Myocyte (in vitro differentiated cells): ENCODE measurements at places on chromosomes 4 and X. TPM values are rescaled to one million over a fixed set of nuclear protein-coding genes. Genes with fewer than 3 reads are reported as not detected.

The PTCHD1 gene
- total RNA-seq, result 0.03 and 0.16 TPM in 2 replicates

The ATP2B3 gene
- total RNA-seq, result 0.40 and 0.57 TPM in 2 replicates

The GPAT3 gene
- total RNA-seq, result 13.0 and 15.2 TPM in 2 replicates

The SPANXC gene
- total RNA-seq, result not detected in 2 replicates

The YY2 gene
- 0.37 and 0.68 TPM in 2 replicates for total RNA-seq

The CXorf66 gene
- not detected in 2 replicates for total RNA-seq

The SPP1 gene
- not detected in 2 replicates for total RNA-seq

The HSD17B13 gene
- total RNA-seq, result not detected in 2 replicates

The RTL5 gene
- total RNA-seq, result 1.1 and 1.7 TPM in 2 replicates

The NAA15 gene
- total RNA-seq, result 37.8 and 43.1 TPM in 2 replicates

The APLN gene
- total RNA-seq, result 0.43 and 0.94 TPM in 2 replicates

The SLC10A6 gene
- not detected in 2 replicates for total RNA-seq

The SPANXN4 gene
- total RNA-seq, result not detected in 2 replicates

The PAGE2 gene
- not detected in 2 replicates for total RNA-seq

The PRSS12 gene
- total RNA-seq, result 1.5 and 7.3 TPM in 2 replicates

The MXRA5 gene
- total RNA-seq, result 17.2 and 28.0 TPM in 2 replicates

The STBD1 gene
- total RNA-seq, result 12.5 and 15.8 TPM in 2 replicates

The C4orf50 gene
- 0.05 TPM in 2 replicates for total RNA-seq

The ADH6 gene
- not detected in 2 replicates for total RNA-seq

The HSFX4 gene
- not detected in 2 replicates for total RNA-seq

The ARX gene
- total RNA-seq, result 0.10 and 3.4 TPM in 2 replicates

The MGAT4D gene
- total RNA-seq, result not detected in 2 replicates

The JCHAIN gene
- 4.0 and 12.5 TPM in 2 replicates for total RNA-seq

The VEGFD gene
- 0.32 TPM in 1 of 2 replicates, not detected in the other for total RNA-seq

The ITM2A gene
- total RNA-seq, result 0.21 TPM in 1 of 2 replicates, not detected in the other

The SORCS2 gene
- 2.8 and 4.4 TPM in 2 replicates for total RNA-seq

The MAGEC1 gene
- total RNA-seq, result not detected in 2 replicates

The PPBP gene
- not detected in 2 replicates for total RNA-seq

The NEIL3 gene
- total RNA-seq, result 0.16 and 0.53 TPM in 2 replicates

The SSX2B gene
- not detected in 2 replicates for total RNA-seq

The GJB1 gene
- total RNA-seq, result not detected in 2 replicates

The ODAPH gene
- total RNA-seq, result 0.13 TPM in 1 of 2 replicates, not detected in the other

The EOLA2 gene
- 20.2 and 34.6 TPM in 2 replicates for total RNA-seq

The NDP gene
- total RNA-seq, result 1.4 and 3.5 TPM in 2 replicates

The BRS3 gene
- total RNA-seq, result not detected in 2 replicates

The SPANXB1 gene
- not detected in 2 replicates for total RNA-seq

The TMEM150C gene
- 0.05 and 1.5 TPM in 2 replicates for total RNA-seq

The HMX1 gene
- total RNA-seq, result not detected in 2 replicates

The TRAM1L1 gene
- 5.7 and 6.2 TPM in 2 replicates for total RNA-seq

The AVPR2 gene
- 0.48 and 1.0 TPM in 2 replicates for total RNA-seq

The NDUFC1 gene
- total RNA-seq, result 31.3 and 59.2 TPM in 2 replicates

The GPR173 gene
- total RNA-seq, result 2.2 and 2.5 TPM in 2 replicates

The MAGEA12 gene
- not detected in 2 replicates for total RNA-seq

The AWAT2 gene
- not detected in 2 replicates for total RNA-seq

The TCP11X2 gene
- total RNA-seq, result not detected in 2 replicates

The FGFBP2 gene
- total RNA-seq, result 3.0 TPM in 1 of 2 replicates, not detected in the other

The KIAA1210 gene
- not detected in 2 replicates for total RNA-seq

The PTTG2 gene
- total RNA-seq, result not detected in 2 replicates

The SLIT2 gene
- 3.1 and 3.4 TPM in 2 replicates for total RNA-seq

The MCTS1 gene
- 37.3 and 43.5 TPM in 2 replicates for total RNA-seq

The AMOT gene
- 0.57 and 3.1 TPM in 2 replicates for total RNA-seq

The PPEF1 gene
- 1.0 and 1.2 TPM in 2 replicates for total RNA-seq

The SUPT20HL1 gene
- not detected in 2 replicates for total RNA-seq

The RAB33A gene
- 0.29 TPM in 1 of 2 replicates, not detected in the other for total RNA-seq

The GIMD1 gene
- not detected in 2 replicates for total RNA-seq

The CLDN2 gene
- not detected in 2 replicates for total RNA-seq
